Bronchus fibroblast of lung (primary cell): ENCODE measurements at places on chromosomes 3 and 15. TPM values are rescaled to one million over a fixed set of nuclear protein-coding genes. Genes with fewer than 3 reads are reported as not detected.

SGO1 gene
- 9.5 and 11.8 TPM in 2 replicates for total RNA-seq

RLBP1 gene
- total RNA-seq, result not detected in 2 replicates

FAM107A gene
- 1.3 TPM in 2 replicates for total RNA-seq

CRYGS gene
- total RNA-seq, result 0.34 and 0.59 TPM in 2 replicates

TMEM212 gene
- not detected in 2 replicates for total RNA-seq

LSAMP gene
- 1.6 and 2.0 TPM in 2 replicates for total RNA-seq

BCL2A1 gene
- not detected in 2 replicates for total RNA-seq

ACKR2 gene
- total RNA-seq, result under 0.01 and 0.50 TPM in 2 replicates

STX19 gene
- not detected in 2 replicates for total RNA-seq

RNU6-1 gene
- not detected in 2 replicates for total RNA-seq
